ENCODE measurements at places on chromosomes 3 and 15.

DNA sequence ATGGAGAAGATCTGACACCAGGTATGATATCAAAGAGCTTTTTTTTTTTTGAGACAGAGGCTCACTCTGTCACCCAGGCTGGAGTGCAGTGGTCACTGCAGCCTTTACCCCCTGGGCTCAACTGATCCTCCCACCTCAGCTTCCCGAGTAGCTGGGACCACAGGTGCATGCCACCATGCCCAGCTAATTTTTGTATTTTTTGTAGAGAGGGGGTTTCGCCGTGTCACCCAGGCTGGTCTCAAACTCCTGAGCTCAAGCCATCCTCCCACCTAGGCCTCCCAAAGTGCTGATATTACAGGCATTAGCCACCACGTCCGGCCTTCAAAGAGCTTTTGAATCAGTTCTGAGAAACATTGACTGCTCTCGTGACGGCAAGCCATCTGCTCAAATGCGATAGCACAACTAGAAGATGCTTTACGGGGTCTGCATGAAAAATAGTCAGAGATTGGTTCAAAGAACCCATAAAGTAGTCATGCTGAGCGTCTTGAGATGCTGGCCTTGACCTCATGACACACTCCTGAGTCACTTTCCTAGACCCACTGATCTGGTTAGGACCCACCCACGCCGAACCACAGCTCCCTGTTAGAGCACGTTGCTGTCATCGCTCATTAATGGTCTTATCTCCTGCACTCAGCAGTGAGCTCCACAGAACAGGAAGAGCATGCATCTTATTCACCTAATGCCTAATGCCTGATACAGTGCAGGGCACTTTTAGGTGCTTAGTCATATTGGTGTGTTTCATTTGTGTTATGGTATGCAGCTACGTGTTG lies 57.0 kb upstream of the NR2F2 start:
- DNase-seq = no peak

- no peak for DNase-seq
Observed at GRCh38 chr3:165194511-165195240, 1.5 kb downstream of the SLITRK3 start.

DNA sequence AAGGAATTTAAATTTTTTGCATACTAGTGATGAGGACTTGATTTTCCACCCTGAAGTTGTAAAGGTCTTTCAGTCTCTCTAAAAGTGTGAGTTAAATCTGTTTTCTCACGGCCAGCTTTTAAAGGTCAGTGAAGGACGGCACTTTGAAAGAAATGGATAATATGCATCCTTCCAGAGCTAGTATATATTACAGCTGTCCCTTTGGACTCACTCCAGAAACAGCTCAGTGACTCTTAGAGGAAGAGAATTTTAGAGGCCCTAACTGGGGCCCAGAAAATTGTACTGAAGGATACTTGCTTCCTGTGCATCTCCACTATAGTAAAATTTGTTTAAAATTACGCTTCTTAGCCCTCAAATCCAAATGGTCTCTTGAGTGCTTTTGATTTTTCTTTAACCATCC lies 41.6 kb downstream of the PIK3CA start:
- no peak for DNase-seq

GRCh38 chr3:195097331-195098255 lies 173.4 kb downstream of the XXYLT1 start:
- DNase-seq = no peak

GRCh38 chr3:124033360-124034015 lies 41.6 kb upstream of the ROPN1 start:
- DNase-seq = no peak

DNA sequence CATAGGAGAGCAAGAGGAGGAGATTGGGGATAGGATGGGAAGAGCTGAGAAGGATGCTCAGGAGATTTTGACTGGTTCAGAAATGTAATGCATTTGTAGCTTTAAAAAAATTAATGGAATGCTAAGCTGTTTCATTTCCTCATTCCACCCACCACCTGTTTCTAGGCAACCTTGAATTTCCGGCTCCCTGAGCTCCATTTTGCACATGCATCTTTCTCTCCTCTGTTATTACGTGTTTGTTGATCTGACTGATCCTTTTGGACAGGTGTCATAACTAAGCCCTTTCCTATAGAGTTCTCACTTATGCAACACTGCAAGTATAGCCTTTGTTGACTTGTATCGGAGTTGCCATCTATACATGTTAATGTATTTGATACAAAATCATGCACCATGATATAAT lies 4.3 kb downstream of the TMPRSS7 start:
- DNase-seq = no peak
